Activated CD8-positive, alpha-beta T cell treated with anti-CD3 and anti-CD28 coated beads, Interleukin-2, amount 10 ng/mL, durations not matched to agents 7 days and 5 days (primary cell): ENCODE measurements at places on chromosomes 16 and 17.

GRCh38 chr17:39660011-39660360 is 5.2 kb upstream of the TCAP start:
- DNase-seq = no peak

DNA sequence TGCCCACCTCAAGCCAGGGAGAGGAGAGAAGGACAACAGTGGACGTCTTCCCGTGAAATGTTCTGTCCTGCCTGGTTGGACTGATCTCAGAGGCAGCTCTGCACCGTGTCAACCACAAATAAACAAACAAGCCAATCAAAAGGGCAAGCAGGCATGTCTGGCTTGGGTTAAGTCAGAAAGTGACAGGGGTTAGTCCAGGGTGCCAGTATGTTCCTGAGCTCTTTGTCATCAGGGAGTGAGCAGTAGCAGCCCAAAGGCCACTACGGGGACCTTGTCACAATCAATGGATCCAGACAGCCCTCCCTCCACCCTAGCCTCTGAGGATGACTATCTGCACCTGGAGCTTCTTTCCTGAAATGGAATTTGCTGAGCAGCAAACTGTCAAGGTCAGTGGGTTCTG is 35.0 kb downstream of the CNGB1 start:
- DNase-seq = no peak

- DNase-seq = peak; percentile 24
Measured at GRCh38 chr17:5705081-5705875, 121.0 kb upstream of the NLRP1 start.

DNA sequence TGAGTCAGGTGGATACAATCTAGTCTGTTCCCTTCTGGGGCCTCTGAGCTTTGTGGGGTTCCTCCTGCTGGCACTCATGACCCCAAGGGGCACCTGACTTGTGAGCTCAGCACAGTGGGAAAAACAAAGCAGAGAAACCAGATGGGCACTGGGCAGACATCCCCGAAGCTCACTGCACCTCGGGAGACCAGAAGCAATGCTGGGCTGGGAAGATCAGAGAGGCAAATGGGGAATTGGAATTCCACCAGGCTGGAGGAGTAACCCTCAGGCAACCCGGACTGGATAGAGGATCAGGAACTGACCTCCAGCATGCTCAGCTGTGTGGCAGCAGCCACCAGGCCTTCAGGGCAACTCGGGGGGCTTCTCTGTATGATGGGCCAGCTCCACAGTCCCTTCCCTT is 50.3 kb downstream of the ABCC12 start:
- no peak for DNase-seq

GRCh38 chr16:14249291-14250032 is 178.3 kb downstream of the MRTFB start:
- peak; percentile 67 for DNase-seq

DNA sequence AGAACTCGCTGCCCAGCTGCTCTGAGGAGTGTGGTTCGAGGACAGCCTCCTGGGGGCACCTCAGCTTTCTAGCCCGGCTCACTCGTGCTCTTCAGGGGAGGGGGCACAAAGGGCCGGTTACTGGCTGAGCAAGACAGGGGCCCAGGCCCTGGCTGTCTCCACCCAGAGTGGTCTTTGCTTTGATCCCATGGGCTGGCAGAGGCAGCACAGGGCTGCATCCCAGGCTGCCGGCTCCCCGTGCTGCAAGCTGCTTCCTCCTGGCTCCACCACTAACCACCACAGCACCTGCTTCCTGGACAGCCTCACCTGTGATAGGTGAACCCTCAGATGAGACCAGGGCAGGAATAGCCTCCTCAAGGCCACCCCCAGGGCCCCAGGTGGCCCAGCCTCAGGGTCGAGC is 6.8 kb downstream of the SPPL2C start:
- DNase-seq = no peak
